Activated CD8-positive, alpha-beta memory T cell treated with anti-CD3 and anti-CD28 coated beads for 4 hours (primary cell): ENCODE measurements at places on chromosomes 6 and 20.

DNA sequence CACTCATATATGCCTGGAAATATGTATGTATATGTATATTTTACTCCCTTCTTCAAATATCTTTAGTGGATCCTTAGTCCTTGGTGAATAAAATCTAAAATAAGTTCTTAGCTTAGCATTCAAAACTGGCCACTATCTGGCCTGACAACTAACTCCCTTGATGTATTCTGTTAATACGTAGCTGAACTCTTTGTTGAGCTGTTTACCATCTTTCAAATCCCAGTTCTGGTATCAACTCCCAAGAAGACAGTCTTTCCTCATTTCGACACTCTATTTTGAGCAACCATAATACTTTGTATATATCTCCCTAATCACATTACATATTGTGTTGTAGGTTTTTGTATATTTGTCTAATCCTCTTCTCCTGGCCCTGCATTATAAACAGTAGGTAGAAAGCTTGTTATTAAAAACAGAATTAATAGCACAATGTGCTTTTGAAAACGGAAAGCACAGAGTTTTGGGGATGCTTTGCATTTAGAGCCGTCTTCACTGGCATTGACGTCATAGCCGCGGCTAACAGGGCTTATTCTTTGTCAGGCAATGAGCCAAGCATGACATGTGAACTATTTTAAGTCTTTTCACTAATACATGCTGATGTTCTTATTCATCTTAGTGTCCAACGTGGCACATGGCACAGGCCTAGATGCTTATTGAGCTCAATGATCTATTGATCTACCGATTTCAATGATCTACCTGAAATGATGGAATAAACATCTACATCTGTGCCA, 47.2 kb upstream of the CCN2 start:
- DNase-seq = no peak

DNA sequence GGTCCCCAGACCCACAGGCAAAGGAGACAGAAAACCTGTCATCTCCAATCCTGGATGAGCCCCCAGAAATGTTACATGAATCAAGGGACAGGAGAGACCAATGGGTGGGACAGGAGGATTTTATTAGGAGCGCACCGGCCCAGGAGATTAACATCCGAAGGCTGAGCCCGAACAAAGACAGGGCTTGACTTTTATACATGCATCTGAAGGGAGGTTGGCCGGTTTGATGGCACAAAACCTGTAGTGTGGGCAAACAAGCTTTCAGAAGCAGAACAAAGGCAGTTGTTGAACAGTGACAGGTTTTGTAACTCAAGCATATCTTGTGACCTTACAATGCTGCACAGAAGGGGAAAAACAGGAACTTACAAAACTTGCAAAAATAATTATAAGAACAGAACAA, 83.9 kb upstream of the GPR6 start:
- DNase-seq = no peak

GRCh38 chr6:8059129-8059528, 5.1 kb downstream of the BLOC1S5 start:
- DNase-seq = no peak

DNA sequence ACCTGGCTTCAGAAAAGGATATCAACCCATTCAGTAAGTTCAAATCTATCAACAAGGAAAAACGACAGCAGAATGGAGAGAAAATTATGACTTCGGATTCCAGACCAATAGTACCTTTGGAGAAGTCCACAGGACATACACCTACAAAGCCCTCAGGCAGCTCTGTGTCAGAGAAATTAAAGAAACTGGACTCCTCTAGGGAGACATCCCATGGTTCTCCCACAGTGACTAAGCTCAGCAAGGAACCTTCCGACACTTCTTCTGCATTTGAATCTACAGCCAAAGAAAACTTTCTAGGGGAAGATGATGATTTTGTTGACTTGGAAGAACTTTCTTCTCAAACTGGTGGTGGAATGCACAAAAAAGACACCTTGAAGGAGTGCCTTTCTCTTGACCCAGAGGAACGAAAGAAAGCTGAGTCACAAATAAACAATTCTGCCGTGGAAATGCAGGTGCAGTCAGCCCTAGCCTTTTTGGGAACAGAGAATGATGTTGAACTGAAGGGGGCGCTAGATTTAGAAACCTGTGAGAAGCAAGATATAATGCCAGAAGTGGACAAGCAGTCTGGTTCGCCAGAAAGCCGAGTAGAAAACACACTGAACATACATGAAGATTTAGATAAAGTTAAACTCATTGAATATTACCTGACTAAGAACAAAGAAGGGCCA, 67.4 kb upstream of the HINT3 start:
- no peak for DNase-seq
